ENCODE measurements at places on chromosomes 1 and 21. TPM values are rescaled to one million over a fixed set of nuclear protein-coding genes. Genes with fewer than 3 reads are reported as not detected.

DNA sequence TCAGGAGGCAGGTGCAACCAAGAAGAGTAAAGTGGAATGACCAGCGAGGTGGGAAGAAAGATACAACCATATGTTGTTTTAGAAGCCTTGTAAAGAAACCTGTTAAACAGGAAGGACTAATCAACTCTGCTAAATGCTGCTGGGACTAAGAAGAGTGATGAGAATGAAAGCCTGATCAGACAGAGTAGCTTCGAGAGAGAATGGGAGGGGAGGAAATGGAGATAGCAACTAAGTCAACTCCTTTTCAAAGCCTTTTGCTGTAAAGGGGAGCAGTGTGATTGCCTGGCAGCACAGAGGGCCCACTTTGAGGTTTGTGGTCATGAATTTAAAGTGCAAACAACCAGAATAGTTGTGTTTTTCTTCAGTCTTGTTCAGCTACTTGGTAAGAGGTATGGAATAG is 31.4 kb downstream of the SLC30A7 start:
- DNase-seq, result no peak

GRCh38 chr21:15121655-15122120 is 56.9 kb upstream of the NRIP1 start:
- DNase-seq, result no peak

GRCh38 chr1:174841747-174842146 is 158.0 kb upstream of the CACYBP start:
- no peak for DNase-seq

GRCh38 chr1:21189421-21189820 is 12.7 kb upstream of the EIF4G3 start:
- DNase-seq, result no peak

GRCh38 chr1:221756830-221757551 is 15.1 kb upstream of the DUSP10 start:
- no peak for DNase-seq

DNA sequence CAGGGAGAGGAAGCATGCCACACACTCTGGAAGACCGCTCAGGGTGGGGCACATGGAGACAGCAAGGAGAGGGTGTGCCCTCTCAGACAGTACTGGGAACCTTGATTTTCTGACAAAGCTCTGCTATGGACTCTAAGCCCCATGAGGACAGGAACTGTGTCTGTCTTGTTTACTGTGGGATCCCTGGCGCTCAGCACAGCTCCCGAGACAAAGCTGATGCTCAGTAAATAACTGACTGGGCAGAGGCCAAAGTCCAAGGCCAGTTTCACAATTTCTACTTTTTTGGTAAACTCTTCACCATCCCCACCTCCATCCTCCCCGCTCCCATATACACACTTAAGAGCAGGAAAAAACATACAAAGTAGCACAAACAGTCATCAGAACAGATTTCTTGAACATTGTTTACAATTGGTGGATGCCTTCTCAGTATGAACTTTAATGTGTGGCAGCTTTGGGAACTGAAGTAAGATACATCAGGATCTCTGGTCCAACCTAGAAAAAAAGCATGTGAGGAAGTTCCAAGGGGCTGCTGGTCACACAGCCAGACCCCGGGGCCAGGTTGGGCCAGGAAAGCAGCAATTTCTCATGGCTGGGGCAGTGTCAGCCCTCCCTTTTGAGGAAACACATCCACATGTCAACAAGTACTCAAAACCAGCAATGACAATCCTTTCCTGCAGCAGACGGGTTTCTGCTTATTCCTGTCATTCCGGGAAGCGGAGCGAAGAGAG is 5.6 kb upstream of the AHCYL1 start:
- DNase-seq, result no peak

DNA sequence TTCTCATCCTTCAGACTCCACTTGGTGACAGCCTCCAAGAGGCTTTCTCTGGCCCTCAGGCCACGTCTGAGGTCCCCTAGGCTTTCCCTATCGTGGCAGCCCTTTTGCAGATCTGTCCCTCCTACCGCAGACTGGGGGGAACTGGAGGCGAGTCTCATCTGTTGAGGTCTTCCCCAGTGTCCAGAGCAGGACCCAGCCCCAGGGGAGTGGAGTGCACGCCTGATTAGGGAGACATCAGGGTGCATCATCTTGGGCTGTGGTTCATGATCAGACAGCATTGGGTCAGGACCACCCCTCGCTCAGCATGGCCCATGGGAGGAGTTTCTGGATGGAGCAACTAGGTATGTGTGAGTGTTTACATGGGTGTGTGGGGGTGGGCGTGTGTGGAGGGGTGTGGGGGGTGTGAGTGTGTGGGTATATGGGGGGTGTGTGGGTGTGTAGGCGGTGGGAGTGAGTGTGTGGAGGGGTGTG is 8.5 kb upstream of the MATN1 start:
- no peak for DNase-seq

DNA sequence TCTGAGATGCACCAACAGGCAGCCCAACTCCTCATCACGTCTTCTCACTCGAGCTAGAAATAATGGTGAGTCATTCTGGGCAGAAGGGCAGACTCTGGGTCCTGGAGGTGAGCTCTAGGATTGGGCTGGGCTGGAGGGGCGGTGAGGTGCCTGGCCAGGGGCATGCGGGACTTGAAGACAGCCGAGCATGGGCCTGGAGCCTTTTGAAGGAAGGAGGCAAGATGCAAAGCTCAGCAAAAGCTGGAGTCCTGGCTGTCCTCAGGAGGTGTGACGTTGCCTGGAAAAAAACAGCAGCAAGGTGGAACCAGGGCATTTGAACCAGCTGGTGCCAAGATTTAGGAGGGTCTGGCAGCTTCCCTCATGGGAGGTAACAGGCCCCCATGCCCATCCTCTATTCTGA is 712 bp downstream of the KCNA2 start:
- no peak for DNase-seq

- no peak for DNase-seq
Observed at GRCh38 chr1:172144445-172145061, 275.9 kb upstream of the C1orf105 start.

- no peak for DNase-seq
Observed at GRCh38 chr1:41614818-41615217, 130.3 kb upstream of the EDN2 start.

The SH2D1B gene
- not detected for total RNA-seq

Measured in Karpas-422 (cell line).